ENCODE measurements at places on chromosomes 1 and 21.
A peak's percentile ranks its signal among the peaks of the same experiment; 100 is the strongest.

- peak; percentile 54 for DNase-seq
Observed at GRCh38 chr1:243316366-243316989, 60.6 kb downstream of the SDCCAG8 start.

DNA sequence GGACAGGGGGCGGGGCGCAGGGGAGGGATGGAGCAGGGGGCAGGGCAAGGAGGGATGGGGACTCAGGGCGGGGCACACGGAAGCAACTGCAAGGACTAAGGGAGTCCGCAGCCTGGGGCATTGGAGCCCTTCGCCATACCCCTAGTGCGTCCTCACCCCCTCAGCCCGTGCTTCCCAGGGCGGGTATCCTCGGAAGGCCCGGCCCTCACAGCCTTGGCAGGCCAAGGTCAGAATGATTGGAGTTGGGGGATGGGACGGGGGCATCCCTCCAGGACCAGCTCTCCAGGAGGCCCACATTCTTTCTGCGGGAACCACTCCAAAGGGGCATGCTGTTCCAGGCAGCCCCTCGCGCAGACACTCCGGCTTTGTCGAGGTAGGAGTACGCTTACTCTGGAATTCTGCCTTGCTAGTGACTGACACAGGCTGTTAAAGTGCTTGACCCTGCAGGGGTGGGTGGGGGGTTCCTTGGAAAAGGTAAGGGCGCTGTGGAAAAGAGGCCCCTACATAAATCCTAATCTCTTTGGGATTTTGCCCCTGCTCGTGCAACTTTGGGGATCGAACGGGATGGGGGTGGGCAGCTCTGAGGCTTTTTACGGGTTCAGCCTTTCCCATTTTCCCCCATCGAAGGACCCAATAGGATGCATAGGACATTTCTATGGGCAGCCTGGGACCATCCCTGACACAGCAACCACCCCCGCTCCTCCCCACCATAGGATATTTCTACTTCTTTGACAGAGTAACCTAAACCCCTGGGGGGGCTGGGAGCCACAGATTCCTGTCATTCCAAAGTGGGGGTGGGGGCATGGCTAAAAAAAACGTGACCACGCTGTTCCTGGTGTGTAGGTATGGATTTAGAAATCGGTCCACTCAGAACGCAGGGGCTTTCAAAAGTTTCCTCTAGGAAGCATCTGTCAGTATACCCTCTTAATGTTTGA is 738 bp upstream of the TRIM11 start:
- no peak for DNase-seq

DNA sequence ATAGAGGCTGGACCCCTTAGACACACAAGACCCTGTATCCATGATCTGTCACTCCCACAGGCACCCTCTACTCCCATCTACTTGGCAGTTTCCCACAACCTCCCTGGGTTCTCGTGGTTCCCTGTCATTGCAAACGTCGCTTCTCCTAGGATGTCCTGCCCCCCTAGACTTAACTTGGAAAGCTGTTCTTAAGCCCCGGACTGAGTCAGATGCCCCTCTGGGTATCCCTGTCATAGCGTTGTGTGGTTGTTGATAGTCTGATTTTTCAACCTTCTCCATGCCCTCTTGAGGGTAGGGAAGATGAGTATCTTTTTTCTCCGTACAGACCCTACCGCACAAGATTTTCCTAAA is 11.8 kb downstream of the RCC1 start:
- no peak for DNase-seq

GRCh38 chr1:168178227-168178637 is 530 bp upstream of the TIPRL start:
- no peak for DNase-seq

- peak; percentile 7 for DNase-seq
Observed at GRCh38 chr1:177219554-177220458, 49.0 kb downstream of the BRINP2 start.

- DNase-seq: no peak
Observed at GRCh38 chr1:58786927-58787245, 3.0 kb upstream of the JUN start.

GRCh38 chr1:101741910-101742309 is 254.8 kb downstream of the OLFM3 start:
- no peak for DNase-seq

- DNase-seq: peak; percentile 71
Observed at GRCh38 chr1:228938537-228938901, 203.2 kb downstream of the RHOU start.

- no peak for DNase-seq
Observed at GRCh38 chr1:162319493-162320175, 57.0 kb downstream of the SPATA46 start.

GRCh38 chr1:117981455-117982192 is 52.1 kb downstream of the WDR3 start:
- no peak for DNase-seq

GRCh38 chr1:147527941-147528936 is 13.1 kb upstream of the BCL9 start:
- DNase-seq: no peak

DNA sequence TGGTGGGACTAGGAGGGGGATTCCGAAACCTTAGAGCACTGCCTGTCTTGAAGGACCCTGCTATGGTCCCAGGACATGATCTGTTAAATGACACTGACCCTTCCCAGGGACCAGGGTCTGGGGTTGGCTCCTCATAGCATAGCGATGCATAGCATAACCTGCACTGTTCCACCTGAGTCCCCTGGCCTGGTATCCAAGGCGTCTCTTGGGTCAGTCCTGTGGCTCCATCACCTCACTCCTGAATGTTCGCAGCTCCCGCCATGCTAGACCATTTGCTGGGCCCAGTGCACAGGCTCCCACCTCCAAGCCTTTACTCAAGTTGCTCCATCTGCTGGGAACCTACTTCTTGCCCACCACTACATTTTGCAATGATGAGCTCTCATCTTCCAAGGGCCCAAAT is 39.0 kb upstream of the MAGOH start:
- no peak for DNase-seq

DNA sequence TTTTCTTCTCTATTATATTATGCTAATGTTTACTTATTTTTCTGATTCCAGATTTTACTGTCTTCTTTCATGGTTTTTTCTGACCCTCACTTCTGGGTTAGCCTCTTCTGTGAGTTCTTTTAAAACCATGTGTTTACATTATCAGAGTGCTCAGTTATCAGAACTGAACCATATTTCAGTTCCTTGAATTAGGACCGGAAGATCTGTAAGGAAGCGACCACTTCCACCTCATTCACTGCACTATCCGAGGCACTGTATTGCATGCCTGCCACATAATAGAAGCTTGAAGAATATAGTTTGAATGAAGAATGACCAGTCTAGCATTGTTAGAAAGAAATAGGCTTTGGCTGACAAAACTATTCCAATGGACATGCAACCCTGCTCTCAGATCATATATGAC is 281.0 kb upstream of the DEPDC1 start:
- no peak for DNase-seq

DNA sequence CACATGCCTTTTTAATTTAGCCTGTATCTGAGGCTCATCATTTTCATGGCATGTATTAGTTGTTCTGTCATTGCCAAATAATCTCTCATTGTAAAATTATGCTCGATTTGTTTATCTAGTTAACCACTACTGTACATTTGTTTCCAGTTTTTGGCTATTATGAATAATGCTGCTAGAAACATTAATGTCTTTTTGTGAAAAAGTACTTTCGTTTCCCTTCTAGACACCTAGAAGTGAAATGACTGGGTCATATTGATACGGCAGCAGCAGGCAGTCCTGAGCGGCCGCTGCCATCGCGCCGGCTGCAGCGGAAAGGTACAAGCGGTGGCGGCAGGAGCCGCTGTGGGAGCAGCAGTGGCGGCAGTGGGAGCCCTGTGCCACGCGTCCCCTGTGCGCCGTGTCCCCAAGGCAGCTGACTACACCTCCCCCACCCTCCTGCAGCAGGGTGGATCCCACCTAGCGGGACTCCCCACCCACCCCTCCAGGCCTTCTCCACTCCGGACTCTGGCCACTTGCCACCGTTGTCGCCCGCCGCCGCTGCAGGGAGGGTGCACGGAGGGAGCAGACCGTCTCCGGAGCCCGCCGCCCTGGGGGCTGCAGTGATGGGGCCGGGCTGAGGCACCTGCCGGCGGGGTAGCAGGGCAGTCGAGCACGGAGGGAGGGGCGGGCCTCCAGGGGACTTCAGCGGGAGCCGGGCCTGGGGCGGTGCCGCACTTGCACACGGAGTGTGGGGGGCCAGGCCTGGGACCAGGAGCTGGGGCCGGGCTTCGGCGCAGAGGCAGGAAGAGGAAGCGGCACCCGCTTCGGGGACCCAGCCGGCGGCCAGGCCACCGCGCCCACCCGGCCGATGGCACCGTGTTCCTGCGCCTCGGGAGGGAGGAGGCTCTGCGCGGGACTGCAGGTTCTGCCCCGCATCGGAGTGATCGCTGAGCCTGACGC is 66.8 kb upstream of the RGS7 start:
- DNase-seq: peak; percentile 26
